Pulmonary artery endothelial cell (primary cell): ENCODE measurements at places on chromosomes 3 and 15.

- DNase-seq = no peak
Observed at GRCh38 chr15:58889363-58889762, 44.1 kb downstream of the SLTM start.

DNA sequence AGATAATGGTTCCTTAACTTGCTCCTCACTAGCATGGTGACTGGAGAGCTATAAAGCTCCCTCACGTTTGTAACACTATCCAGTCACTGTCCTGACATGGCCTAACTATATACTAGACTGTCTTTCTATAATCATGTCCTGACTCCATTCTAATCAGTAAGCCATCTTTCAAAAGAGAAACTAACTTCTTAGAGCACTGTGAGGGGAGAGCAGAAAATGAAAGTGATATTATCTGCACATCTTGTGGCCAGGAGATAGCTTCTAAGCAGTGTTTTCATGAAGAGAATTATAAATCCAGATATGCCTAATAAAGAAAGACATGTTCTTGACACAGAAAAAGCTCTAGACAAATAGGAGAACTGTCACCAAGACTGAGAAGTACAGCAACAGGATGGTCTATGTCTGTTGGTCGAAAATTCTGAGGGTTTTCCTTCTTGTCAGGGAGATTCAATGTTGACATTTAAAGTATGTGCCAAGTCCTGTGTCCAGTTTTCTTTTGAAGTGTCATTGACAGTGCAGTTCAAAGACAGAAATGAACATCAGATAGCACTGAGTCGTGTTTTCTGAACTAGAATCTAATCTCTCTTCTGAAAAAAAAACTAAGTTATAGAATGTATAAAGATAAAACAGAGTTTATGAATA, 230.6 kb upstream of the PEX5L start:
- DNase-seq = no peak

- DNase-seq = no peak
Observed at GRCh38 chr15:65077981-65078352, 1.4 kb downstream of the KBTBD13 start.

- no peak for DNase-seq
Observed at GRCh38 chr3:111070772-111071256, 802 bp upstream of the NECTIN3 start.

GRCh38 chr15:58793862-58794261, 22.8 kb downstream of the MINDY2 start:
- no peak for DNase-seq

DNA sequence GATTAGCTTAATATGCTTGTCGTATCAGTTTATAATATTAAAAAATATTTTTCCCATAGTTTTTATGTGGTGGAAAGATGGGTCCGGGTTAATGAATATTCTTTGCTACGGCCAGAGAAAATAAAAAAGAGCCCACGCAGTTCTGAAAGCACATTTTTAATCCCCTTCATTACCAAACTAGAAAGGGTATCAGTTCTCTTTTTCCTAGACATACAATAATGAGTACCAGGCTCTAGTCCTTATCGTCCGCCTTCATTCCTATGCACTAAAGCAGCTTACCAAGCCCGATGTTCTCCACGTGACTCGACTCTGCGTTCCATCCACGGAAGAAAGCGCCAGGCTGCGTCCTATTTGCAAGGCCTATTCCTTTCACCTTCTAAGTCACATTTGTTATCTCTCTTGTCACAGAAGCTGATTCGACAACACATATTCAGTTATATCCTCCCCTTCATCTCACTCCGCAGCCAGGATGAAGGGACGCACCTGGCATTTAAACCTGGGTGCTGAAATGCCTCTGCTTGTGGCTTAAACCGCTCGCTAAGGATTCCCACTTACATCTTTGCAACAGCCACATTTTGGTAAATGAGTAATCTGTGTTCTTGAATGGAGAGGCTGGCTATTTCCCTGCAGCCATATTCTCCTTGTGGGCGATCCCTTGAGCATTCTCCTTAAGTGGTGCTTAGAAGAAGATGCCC, 257.0 kb downstream of the CD47 start:
- no peak for DNase-seq

- no peak for DNase-seq
Observed at GRCh38 chr3:183044547-183045229, 54.6 kb downstream of the MCCC1 start.

DNA sequence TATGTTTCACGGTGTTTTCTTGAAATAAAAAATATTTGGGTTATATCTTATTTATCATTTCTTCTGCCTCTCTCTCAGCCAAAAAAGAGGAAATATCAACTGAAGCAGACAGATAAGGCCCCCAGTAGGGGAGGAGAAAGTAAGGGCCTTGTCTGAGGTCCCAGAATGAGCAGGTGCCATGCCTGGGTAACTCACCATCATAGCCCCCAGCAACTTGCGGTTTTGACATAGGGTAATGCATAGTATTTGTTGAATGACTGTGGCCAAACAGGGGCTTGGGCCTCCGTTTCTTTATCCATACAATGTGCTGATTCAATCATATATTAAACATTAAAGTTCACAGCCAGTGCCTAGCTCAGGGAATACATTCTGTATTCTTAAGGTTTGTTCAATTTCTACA, 119.6 kb downstream of the ABI3BP start:
- no peak for DNase-seq

DNA sequence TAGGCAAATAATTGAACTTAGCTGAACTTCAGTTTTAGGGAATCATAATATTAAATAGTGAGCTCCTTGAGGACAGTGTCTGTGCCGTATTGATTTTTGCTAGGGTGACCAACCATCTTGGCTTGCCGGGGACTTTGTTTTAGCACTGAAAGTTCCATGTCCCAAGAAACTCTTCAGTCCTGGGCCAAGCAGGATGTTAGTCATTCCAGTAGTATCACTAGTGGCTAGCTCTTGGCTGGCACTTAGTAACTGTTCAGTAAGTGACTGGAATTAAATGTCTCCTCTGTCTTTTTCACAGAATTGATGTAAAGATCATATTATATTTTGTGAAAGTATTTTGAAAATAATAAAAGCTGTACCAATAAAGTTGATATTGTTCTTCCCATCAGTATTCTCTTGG, 42.3 kb downstream of the RSRC1 start:
- DNase-seq = peak; percentile 4

DNA sequence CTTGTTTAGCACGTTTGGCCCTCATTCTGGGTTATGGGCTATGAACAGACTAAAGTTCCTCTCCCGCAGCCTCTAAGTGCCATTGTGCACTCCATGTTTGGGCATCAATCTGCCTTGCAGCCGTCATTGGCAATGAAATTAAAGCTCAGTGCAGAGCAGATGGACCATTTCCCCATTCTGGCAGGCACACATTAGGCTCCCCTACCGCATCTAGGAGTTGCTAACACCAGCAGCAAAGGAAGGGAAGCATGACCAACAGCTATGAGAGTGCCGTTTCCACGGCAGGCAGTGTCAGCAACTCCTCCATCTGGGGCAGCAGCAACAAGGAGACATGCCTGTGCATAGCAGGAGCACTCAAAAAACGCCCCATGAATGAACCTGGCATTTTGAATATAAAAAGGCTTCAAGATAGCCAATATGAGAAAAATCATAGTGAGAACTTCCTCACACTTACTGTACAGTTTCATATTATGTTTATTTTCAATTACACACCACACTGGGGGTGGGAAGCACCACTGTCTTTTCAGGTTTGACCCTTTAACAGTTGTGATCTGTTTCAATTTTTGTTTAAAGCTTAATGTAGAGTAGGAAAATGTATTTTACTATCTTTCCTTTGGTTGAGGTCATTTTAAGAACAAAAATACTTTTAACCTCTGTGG, 218.7 kb downstream of the KCNMB2 start:
- no peak for DNase-seq

- DNase-seq = no peak
Observed at GRCh38 chr3:192993411-192993810, 75.8 kb upstream of the MB21D2 start.

DNA sequence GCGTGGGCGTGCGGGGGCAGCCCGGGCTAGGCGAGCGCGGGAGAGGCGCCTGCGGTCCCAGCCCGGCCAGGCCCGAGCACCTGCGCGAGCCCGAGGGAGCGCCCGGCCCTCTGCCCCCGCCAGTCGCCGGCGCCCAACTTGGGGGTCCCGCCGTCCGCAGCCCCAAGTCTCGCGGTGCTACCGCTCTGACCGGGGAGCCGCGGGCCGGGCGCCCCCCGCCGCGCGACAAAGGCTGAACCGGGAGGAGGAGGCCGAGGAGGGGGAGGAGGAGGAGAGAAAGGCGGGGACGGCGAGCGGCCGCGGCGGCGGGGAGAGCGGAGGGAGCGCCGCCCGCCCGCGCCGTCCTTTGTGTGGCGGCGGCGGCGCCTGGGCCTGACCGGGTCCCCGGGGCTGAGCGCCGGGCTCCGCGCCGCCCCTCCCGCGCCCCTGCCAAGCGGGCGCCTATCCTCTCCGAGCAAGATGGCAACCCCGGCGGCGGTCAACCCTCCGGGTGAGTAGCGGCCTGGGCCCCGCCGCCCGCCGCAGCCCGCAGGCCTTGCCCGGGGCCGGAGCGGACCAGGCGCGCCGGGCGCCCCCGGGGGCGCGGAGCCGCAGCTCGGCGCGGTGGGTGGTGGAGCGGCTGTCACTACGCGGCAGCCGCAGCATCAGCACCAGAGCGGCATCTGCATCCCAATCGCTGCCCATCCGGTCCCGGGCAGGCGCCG, at the start of gene ARNT2:
ARNT2 (plus strand) TSS at position 326 of the 704 bp plus-strand sequence; CDS start at position 460, 134 bp downstream.
- DNase-seq = no peak

GRCh38 chr3:168467115-168467714, 371.5 kb upstream of the GOLIM4 start:
- DNase-seq = no peak

GRCh38 chr3:10950476-10951294, 41.9 kb upstream of the SLC6A1 start:
- no peak for DNase-seq

- peak; percentile 99 for DNase-seq
Observed at GRCh38 chr3:8443829-8444791, 57.5 kb upstream of the LMCD1 start.

GRCh38 chr15:92681141-92681631, 25.6 kb upstream of the FAM174B start:
- DNase-seq = no peak

GRCh38 chr3:53191836-53192480, 30.9 kb downstream of the PRKCD start:
- no peak for DNase-seq
